Memory B cell (primary cell): ENCODE measurements at places on chromosomes 11 and 22.

GRCh38 chr11:62805961-62806441 lies 761 bp upstream of the NXF1 start:
- DNase-seq = no peak

GRCh38 chr11:102604011-102604410 lies 21.1 kb downstream of the MMP20 start:
- no peak for DNase-seq

DNA sequence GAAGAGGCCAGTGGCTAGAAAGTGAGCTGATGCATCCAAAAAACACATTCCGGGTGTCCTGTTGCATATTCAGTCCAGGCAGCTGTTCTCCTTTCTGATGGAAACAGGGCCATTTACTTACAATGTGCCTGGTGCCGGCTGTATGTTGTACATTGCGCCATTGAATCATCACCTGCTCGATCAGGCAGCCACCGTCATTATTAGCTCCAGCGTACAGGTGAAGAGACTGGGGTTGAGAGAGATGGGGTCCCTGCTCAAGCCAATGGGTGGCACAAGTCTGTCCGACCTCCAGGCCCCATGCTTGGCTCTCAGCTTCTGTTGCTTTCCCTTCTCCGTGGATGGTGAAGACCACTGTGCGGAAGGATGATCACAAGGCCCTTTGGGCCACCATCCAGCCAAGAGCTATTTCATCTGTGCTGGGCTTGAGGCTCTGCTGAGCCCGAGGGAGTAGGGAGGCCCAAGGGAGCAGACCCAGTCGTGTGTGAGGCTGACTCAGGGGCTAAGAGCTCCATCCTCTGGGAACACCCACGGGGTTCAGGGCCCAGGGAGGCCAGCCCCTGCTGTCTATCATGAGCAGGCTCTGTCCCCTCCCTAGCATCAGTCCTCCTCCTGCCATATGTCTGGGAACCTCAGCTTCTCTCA lies 20.7 kb upstream of the EMID1 start:
- no peak for DNase-seq

- DNase-seq = no peak
These were observed 301.7 kb downstream of the BRD1 start for GRCh38 chr22:49525801-49526535.

DNA sequence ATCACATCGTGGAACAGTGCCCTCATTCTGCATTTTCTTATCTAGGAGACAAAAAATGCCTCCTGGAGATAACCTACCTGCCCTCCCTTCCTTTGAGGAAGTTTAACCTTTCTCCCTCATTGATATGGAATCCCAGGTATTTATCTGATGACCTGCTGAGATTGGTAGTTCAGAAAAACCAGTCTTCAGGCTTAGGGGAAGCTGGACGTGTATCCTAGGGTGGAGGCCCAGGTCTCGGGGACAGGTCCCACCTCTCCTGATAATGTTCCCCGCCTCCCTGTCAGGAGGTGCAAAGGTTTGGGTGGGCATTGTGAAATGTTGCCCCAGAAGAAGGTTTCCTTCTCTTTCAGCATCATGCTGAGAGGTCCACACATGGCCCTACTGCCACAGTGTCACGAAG lies 186.9 kb upstream of the NAV2 start:
- no peak for DNase-seq

GRCh38 chr11:68160100-68160695 lies 39.0 kb upstream of the CHKA start:
- no peak for DNase-seq

DNA sequence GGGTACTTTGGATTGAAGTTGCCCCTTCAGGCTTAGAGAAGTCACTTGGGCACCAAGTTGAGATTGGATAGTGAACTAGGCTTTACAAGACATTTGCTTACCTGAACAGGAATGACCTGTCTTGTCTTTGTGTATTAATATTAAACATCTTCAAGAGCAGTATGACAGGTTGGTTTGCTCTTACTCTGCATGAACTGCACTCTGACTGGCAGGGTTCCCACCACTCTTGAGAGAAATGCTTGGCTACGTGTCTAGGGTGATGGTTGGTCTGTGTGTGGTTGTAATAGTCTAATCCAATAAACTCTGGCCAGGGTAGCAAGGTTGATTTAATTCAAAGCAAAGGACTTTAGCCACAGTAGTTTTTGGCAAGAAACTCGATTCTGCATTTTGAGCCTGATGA lies 20.1 kb upstream of the SPTBN2 start:
- DNase-seq = no peak

GRCh38 chr22:26322179-26322905 lies 106.7 kb upstream of the ASPHD2 start:
- no peak for DNase-seq

- DNase-seq = no peak
These were observed 45.0 kb downstream of the DLG2 start for GRCh38 chr11:85582111-85582510.

DNA sequence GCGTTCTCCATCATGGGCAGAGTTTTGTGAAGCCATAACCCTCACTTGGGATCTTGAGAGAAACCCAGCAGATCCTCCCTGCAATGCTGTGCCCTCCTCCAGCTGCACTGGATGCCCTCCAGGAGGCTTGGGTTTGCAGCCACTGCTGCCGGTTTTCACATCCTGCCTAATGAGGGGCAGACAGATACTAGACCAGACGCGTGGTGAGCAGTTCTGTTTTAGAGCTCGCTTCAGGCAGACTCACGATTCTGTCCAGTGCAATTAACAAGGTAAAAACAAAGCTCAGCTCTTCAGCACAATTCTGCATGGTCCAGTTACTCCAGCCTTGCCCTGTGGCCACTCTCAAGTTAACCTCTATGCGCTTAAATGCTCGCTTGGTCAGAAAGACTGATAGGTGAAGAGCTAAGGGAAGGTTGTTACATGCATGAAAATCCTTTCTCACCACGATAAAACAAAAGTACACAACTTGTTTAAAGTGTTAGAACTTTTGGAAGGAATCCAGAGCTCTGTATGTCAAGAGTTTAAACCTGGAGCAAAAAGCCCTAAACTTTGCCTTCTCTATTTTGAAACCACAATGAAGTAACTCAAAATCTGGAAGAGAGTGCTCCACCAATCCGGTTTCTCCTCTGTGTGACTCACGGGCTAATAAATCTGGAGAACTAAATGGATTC lies 292.3 kb upstream of the FAT3 start:
- no peak for DNase-seq

- no peak for DNase-seq
These were observed at the start of gene TPH1 for GRCh38 chr11:18046116-18046777. TSS of gene TPH1 (minus strand) at chr11:18046269. CDS start at chr11:18040762, 5,507 bp downstream.

- DNase-seq = no peak
These were observed 21.5 kb upstream of the SCARF2 start for GRCh38 chr22:20459152-20459542.
